ENCODE measurements at places on chromosomes 4 and X.

DNA sequence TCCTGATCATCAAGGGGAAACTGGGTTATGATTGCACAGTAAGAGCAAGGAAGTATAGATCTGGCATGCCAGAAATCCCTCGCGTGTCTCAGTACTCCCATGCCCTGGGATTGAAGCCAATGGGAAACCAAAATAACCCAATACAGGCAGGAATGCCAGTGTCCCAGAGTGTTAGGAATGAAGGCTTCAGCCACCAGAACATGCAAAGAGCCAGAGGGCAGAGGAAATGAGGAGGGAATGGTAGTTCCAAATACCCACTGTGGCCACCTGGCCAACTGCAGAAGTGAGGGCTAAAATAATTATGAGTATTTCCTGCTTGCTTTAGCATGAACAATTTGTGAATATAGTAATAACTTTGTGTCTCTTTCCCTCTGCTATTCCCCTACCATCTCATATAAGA is 12.2 kb downstream of the MTNR1A start:
- DNase-seq = no peak

GRCh38 chr4:81290813-81291212 is 75.8 kb upstream of the PRKG2 start:
- no peak for DNase-seq

GRCh38 chrX:21721195-21721594 is 36.7 kb downstream of the SMPX start:
- DNase-seq = no peak

DNA sequence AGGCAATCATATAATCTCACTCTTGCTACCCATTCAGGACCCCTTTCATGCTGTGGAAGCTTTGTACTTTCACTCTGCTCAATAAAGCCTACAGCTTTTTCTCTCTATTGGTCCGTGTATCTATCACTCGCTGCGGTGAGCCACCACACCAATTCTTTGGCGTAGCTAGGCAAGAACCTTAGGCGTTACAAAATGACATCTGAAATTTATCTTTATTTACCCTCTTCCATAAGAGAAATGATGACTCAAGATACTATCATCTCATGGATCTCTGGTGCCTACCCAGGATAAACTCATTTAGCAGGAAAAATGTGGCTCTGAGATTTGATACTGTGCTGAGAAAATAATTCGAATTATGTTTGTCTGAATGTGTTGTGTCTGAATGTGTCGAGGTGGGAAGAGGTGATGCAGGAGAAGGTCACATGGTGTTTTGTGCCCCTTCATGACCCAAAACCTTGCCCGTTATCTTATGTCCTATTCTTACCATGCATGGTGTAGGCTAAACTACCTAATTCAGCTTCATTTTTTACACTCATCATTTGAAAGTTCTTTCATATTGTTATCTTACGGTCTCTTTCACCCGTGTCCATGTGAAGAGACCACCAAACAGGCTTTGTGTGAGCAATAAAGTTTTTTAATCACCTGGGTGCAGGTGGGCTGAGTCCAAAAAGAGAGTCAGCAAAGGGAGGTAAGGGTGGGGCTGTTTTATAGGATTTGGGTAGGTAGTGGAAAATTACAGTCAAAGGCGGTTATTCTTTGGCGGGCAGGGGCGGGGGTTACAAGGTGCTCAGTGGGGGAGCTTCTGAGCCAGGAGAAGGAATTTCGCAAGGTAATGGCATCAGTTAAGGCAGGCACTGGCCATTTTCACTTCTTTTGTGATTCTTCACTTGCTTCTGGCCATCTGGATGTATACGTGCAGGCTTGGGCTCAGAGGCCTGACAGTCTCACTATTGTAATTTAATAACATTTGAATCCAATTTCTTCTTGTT is 41.6 kb upstream of the GIMD1 start:
- no peak for DNase-seq

DNA sequence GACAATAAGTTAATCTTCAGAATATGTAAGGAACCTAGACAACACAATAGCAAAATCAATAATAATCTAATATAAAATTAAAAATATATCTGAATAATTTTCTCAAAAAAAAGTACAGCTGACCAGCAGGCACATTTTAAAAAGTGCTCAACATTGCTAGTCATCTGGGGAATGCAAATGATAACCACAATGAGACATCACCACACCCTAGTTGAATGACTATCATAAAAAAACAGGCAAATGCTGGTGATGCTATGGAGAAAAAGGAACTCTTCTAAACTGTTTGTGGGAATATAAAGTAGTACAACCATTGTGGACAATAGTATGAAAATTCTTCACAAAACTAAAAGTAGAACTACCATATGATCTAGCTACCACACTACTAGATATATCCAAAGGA is 956.9 kb upstream of the NDST4 start:
- DNase-seq = no peak

DNA sequence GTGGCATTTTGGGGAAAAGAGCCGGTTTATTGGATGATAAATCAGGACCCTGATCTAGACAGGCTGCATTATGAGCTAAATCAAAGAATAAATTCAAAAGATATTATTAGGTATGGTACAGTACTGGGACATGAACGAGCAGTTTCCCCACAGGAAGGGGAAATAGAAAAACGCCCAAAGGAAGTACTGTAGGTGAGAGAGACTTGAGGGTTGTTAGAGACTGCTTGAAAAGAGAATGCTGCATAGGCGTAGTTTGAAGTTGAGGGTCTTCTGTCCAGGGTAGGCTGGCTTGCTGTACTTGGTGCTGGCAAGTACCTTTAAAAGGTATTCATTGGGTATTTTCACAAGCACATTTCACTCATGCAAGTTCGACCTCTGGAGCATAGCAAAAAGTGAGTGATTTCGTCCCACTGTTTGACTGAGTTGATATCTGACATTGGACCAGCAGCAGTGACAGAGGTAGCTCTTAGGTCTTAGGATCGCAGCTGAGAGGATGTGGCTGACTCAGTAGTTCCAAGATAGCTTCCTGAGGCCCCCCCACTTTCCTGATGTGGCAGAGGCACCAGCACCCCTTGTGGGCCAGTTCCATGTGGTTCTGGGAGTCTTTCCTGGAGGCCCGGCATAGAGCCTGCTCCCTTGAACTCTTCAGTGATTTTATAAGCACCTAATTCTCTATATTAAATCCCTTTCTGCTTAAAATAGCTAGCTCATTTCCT is 64.3 kb downstream of the TMEM131L start:
- DNase-seq = no peak

GRCh38 chr4:19982556-19982955 is 269.1 kb upstream of the SLIT2 start:
- no peak for DNase-seq

GRCh38 chrX:17829566-17829965 is 31.5 kb downstream of the RAI2 start:
- no peak for DNase-seq

All from D341Med (cell line).